Jurkat, Clone E6-1 (cell line): ENCODE measurements at places on chromosomes 7 and 10.

DNA sequence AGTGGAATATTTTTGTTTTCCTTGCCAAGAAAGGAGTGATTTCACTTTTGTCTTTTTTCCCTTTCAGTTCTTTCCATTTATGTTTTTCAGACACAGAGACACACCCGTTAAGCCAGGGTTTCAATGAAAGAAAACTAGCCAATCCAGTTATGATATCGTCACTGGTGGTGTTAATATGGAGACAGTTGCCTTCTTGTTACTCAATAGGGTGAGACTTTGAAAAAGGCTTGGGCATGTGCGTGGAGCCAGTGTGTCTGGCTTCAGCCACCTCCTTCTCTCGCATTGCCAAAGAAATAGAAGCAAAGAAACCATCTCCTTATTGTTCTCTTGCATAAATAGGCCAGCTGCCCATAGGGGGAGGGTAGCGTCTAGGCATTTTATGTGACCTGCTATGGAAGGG is 84.1 kb upstream of the DLX6 start:
- DNase-seq: no peak

- DNase-seq: no peak
Measured at GRCh38 chr10:101446947-101447346, 93.0 kb downstream of the BTRC start.

DNA sequence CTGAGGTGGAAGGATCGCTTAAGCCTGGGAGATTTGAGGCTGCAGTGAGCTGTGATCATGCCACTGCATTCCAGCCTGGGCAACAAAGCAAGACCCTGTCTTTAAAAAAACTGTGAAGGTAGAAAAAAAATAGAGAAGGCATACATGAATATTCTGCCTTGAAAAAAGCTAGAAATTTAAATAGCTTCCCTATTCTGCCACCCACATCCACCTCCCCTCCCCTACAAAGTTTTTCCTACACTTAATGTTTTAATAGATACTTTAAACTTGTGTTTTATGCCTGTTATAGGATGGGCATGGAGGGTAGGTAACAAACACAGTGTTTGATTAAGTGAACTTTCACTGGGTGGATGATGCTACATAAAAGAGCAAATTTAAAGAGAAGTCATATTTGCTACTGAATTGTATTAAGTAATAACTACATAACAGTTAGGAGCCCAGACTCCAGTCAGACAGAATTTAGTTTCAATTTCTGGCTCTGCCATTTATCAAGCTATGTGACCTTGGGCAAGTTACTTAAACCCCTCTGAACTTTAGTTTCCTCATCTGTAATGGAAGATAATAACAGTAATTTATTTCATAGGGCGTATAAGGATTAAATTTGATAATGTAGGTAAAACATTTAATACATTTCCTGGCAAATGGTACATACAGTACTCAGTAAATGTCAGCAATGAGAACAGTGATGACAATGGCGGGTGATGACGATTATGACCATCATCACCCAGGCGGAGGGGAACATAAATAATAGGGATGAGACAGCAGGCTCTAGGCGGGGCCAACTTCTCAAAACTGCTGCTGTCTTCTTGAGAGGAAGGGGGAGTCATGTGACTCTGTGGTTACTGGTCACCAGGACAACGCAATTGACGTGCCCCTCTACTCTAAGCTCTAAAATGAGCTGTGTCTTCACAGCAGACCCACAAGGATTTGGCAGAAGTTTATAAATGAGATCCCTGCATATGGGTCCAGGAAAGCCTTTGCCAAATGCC is 15.8 kb downstream of the DNMBP start:
- DNase-seq: peak; percentile 65

GRCh38 chr10:95413588-95413987 is 122.8 kb upstream of the PDLIM1 start:
- DNase-seq: no peak

DNA sequence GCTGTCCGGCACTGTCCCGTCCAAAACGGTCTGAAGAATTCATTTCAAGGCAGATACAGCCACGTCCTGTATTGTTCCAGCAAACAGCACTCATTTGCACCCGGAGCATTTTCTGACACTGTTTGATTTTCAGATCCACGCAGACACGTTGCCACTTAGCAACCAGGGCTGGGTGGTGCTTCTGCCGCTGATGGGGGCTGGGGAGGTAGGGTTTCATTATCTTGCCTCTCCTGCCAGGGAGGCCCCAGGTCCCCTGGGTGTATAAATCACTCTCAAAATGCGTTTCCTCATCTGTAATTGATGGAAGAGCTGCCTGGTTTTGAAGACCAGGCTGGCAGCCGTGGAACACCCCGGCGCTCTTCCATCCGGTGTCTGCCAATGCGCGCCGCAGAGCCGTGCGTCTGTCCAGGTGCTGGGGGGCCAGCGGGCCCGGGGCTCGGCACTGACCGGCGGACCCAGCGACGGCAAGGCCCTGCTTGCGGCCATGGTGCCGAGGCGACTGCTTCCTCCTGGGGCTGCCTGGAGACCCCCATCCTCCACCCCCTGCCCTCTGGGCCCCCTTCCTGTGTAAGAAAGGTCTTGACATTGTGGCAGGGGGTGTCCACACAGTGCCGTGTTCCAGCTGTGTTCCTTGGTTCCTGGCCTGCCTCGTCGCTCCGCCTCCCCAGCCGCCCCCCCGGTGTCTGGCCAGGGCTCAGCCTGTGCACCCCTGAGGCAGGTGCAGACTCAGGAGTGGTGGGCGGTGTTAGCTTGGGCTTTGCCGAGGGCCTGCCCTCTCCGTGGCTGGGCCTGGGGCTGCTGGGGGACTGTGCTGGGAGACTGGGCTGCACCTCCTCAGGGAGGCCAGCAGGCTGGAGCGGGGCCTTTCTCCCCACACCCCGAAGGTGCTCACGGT is 16.6 kb downstream of the ADGRA1 start:
- DNase-seq: no peak

DNA sequence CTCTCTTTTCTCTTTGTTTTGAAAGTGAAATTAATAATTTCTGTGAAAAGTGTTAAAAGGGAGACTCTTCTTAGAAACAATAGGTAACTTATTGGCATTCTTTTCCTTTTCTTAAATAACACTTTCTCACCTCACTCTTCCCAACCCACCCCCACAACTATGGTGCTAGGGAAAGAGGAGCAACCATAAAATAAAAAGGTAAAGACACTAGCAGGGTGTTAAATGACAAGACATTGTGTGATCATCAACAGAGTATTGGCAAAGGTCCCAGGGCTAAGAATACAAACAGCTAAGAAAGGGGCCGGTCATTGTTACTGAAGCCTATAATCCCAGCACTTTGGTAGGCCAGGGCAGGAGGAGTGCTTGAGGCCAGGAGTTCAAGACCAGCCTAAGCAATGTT is 183.7 kb downstream of the NEBL start:
- no peak for DNase-seq

GRCh38 chr7:94129443-94130140 is 125.4 kb upstream of the BET1 start:
- DNase-seq: no peak

DNA sequence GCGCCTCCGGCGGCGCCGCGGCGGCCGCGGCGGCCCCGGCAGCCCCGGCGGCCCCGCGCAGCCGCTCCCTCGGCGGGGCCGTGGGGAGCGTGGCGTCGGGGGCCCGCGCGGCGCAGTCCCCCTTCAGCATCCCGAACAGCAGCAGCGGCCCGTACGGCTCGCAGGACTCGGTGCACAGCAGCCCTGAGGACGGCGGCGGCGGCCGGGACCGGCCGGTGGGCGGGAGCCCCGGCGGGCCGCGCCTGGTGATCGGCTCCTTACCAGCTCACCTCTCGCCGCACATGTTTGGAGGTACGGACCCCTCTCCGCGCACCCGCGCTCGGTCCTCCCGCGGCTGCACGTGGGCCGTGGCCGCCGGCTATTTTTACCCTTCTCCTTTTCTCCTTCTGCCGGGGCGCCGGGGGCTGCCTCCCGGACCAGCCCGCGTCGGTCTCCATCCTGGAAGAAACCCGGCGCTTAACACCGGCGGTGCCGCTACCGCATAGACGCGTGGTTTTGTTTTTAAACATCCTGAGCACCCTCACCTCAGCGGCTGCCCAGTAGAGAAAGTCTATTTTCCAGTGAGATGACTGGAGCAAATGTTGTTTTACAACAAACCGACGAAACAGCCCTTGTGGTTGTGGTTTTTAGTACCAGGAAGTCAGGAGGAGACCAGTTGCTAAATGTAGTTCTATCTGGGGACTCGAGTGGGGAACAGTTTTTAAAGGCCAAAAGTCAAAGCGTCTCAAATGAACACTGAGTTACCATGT is 1.3 kb downstream of the ZNRF2 start:
- DNase-seq: peak; percentile 72

- peak; percentile 76 for DNase-seq
Measured at GRCh38 chr10:110535958-110536891, 31.3 kb upstream of the SMC3 start.

DNA sequence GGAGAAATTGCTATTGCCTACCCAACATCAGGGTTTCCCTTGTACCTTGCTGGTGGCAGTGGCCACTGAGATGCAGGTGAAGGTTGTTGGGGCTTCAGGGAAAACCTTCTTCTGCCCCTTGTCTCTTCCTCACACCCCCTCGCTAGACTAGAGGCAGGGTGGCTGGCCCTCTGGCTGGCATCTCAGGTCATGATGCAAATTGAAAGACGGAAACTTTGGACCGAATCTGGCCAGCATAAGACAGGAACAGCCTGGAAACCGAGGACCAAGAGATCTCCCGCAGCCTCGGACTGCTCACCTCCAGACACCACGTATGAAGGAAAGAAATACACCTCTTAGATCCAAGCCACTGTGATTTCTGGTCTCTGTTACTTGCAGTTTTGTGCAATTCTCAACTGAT is 2.9 kb downstream of the SVOPL start:
- no peak for DNase-seq

DNA sequence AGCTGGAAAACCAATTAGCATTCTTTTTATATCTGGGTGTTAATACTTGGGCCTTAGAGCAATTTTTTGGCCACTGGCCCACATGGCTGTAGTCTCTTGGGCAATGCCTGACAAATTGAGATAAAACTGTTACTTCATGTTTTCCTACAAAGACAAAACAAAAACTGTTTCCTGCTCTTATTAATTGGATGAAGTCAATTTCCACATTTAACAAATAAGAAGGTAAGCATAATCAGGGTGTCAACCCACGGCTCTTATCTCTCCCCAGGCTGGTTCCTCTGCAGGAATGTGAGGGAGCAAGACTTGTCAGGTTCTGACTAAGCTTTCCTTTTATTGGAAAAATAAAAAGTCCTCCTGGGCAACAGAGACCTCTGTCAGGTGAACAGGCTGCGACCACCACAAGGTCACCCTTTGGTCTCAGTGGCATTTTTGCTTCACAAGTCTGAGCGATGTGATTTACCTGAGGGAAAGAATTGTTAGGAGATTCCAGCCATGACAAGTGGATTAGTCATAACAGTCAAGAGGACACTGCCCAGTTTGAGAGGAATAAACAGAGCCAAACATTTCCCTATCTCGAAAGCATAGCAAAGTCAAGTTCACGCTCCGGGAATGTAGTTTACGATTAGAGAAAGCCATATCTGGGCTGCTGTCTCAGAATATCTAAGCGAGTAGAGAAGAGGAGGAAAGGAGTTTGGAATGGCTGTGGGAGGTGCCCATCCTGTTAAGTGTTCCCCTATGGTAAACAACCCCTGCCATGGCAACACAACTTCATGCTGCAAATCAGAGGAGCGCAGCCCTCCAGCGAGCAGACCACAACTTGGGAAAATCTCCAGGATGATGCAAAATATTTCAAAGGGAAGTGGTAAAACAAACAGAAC is 144.4 kb downstream of the TES start:
- DNase-seq: no peak

DNA sequence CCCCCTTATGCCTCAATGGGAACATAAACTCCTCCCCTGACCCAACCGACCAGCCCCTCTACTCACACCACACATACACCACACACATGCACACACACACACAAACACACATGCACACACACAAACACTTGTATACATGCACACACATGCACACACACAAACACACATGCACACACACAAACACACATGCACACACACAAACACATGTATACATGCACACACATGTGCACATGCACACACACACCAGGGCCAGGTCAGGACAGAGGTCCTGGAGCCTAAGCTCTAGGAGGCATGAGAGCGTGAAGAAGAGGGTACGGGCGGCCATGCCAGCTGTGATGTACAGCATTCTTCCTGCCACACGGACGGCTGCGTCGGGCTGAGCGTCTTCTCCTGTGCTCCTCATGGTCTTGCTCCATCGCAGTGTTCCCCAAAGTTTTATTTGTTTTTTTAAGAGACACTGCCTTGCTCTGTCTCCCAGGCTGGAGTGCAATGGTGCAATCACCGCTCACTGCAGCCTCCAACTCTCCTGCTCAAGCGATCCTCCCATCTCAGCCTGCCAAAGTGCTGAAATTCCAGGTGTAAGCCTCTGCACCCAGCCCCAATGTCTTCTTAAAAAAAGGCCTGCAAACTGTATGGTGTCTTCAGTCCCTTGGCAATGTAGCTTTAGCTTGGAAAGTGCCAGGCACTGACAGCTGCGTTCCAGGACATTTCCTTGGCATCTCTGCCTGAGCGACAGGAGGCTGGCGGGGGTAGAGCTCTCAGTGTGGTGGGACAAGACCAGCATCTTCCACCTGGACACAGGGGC is 38.8 kb upstream of the INPP5A start:
- no peak for DNase-seq

DNA sequence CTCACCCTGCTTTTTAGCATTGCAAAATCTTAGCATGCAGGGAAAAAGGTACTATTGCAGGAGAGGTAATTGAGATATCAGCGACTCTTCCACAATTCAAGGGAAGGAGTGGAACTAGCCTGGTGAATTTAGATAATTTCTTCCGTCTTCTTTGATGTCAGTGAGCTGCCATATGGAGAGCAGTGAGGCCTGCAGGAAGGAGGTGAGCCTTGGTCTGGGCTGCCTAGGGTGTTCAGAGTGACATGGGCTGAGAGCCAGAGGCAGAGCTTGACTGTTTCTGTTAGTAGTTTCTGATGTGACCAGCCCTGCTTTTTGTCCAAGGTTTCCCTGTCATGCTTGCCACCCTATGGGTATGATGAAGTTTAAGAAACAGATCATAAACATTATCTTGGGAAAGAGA is 28.6 kb downstream of the KAT6B start:
- DNase-seq: no peak

DNA sequence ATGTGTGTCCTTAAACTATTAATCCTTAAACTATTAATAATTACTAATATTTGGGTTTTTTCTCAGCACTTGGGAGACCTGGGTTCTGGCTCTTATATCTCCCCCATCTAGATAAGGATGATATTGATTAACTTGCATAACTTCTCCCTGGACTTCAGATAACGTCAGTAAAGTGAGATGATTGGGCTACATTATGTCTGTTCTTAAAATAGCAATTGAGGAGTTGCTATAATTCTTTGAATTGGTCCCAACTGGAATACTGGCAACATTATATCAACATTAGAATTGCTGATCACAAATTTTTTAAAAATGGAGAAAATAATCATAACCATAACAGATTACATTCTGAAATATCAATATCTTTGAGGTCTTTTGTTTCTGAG is 1.9 kb downstream of the APBB1IP start:
- DNase-seq: no peak

GRCh38 chr10:91127341-91128082 is 93.0 kb upstream of the PCGF5 start:
- DNase-seq: peak; percentile 48

DNA sequence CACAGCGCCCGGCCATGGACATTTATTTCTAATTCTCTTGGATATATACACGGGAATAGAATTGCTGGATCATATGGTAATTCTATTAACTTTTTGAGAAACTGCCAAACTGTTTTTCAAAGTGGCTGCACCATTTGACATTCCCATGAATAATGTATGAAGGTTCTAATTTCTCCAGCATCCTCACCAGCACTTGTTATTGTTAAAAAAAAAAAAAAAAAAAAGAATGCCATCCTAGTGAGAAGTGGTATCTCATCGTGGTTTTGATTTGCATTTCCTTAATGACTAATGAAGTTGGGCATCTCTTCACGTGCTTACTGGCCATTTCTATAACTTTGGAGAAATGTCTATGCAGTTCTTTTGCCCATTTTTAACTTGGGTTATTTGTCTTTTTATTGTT is 13.5 kb downstream of the CNNM2 start:
- DNase-seq: no peak
